ENCODE measurements at places on chromosomes 6 and 20. TPM values are rescaled to one million over a fixed set of nuclear protein-coding genes. Genes with fewer than 3 reads are reported as not detected.
A peak's percentile ranks its signal among the peaks of the same experiment; 100 is the strongest.

- peak; percentile 52 for DNase-seq
Observed at GRCh38 chr20:25539742-25540672, 45.3 kb downstream of the NINL start.

Gene SIRPA
- 9.7 TPM for total RNA-seq

- no peak for DNase-seq
Observed at GRCh38 chr6:71114986-71115385, 158.1 kb upstream of the B3GAT2 start.

DNA sequence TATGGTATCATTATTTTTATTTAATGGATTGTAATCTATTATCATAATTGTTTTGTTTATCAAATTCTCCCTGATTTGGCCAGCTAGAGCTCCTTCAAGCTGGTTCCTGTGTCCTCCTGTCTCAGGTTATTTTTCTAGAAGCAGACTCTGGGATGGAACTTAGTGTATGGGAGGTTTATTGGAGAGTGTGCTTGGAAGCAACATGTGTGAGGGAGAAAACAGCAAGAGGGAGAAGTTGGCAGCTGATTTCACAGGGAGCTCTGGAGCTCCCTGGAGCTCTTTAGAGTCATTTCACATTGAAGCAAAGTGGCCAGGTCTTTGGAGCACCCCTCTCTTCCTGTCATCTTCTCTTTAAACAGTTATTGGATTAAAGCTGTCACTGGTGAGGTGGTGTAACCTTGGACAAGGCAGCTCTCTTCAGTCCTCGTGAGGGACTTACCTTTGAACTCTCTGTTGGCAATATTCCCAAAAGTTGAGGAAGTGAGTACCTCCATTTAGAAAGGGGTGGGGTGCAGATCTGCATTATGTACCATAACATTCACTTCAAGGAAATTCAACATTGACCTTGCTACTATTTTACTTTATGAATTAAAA, 103.6 kb downstream of the PHF3 start:
- no peak for DNase-seq

GRCh38 chr6:45647341-45648261, 269.9 kb upstream of the SUPT3H start:
- peak; percentile 29 for DNase-seq

- no peak for DNase-seq
Observed at GRCh38 chr6:36925809-36926208, 28.7 kb upstream of the PI16 start.

DNA sequence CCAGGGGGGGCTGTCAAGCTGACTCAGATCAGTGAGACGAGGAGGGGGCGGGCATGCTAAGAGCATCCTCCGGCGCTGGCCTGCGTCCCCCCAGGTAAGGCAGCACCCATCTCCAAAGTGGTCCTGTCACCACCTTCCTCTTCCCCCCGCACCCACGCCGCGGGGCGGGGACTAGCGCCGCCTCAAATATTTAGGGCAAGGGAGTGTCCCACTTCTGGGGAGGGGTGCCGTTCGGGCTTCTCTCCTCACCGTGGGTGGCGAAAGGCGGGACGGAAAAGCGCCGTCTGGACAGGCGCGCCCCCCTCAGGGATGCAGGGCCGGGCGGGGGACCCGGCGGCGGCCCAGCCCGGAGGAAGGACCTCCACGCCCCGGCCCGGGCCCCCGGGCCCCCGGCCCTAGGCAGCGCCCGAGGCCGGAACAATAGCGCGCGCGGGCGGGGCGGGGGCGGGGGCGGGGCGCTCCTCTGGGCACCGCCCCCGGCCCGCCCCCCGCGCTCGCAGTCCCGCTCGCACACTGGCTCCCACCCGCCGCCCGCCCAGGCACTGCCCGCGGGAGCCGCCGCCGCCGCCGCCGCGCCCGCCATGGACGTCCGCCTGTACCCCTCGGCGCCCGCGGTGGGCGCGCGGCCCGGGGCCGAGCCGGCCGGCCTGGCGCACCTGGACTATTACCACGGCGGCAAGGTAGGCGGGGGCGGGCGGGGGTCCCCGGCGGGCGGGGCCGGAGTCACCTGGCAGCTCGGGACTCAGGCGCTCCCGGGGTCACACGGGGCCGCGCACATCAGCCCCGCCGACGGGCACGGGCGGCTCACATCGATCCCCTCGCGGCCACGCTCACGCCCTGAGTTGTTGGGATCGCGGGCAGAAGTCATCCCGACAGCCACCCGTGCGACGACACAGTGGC, at the start of gene TOX2:
Gene TOX2 (plus strand): TSS at position 542 of the 900 bp plus-strand sequence. CDS start 40 bp downstream, at position 582.
- no peak for DNase-seq

Gene SRXN1
- total RNA-seq: 71.2 TPM

Gene PCMT1
- 159 TPM for total RNA-seq

DNA sequence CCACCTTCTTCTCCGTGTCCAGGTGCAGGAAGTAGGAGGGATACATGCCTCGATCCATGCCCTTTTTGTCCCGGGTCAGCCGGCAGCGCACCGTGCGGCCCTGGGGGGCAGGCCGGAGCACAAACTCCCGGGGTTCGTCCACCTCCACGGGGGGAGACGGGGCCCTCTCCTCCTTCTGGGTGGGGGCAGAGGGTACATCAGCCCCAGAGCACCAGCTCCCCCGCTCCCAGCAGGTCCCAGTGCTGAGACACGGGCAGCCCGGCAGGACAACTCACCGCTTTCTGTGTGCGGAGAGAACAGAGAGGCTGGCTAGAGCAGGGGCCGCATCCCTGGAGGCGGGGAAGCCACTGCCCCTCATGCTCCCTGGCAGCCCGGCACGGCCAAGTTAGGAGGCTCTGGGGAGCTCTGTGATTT, 6.7 kb downstream of the TULP1 start:
- DNase-seq: no peak
